ENCODE measurements at places on chromosomes 2 and 18. TPM values are rescaled to one million over a fixed set of nuclear protein-coding genes. Genes with fewer than 3 reads are reported as not detected.

- no peaks in the 10 kb centered on the region for H3K27me3 ChIP-seq
- DNase-seq = no peak
- H3K36me3 ChIP-seq = no peaks in the 10 kb centered on the region
- no peaks in the 10 kb centered on the region for H3K4me1 ChIP-seq
- H3K27ac ChIP-seq = no peak overlapping the region
Observed at GRCh38 chr18:22607284-22607635, 189.5 kb upstream of the CTAGE1 start.

The MERTK gene
- 0.20 TPM for total RNA-seq

DNA sequence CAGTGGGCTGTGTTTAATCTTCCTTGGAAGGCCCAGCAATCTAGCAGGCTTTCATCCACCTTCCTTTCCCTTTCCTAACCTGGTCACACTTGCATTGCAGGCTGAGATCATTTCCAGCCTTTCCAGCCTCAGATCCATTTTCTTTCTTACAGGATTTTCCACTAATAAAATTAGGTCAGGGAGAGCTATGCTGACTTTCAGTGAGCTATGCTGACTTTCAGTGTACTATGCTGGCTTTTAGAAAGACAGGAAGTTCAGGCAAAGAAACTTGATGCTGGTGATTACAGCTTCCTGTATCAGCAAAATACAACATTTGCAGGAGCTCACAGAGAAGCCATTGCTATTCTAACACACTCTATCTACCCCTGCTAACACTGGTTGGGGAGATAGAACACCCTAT lies 735.0 kb downstream of the CCDC85A start:
- DNase-seq = no peak
- no peak overlapping the region for H3K4me3 ChIP-seq
- no peak overlapping the region for H3K27ac ChIP-seq
- H3K4me1 ChIP-seq = no peaks in the 10 kb centered on the region

The KCTD1 gene
- total RNA-seq = 2.0 TPM

The IL37 gene
- not detected for total RNA-seq

GRCh38 chr2:55150834-55151233 lies 81.3 kb downstream of the CLHC1 start:
- H3K4me3 ChIP-seq = no peak overlapping the region
- H3K27me3 ChIP-seq = no peaks in the 10 kb centered on the region
- no peak for DNase-seq
- no peak overlapping the region for H3K27ac ChIP-seq
- no peaks in the 10 kb centered on the region for H3K36me3 ChIP-seq

DNA sequence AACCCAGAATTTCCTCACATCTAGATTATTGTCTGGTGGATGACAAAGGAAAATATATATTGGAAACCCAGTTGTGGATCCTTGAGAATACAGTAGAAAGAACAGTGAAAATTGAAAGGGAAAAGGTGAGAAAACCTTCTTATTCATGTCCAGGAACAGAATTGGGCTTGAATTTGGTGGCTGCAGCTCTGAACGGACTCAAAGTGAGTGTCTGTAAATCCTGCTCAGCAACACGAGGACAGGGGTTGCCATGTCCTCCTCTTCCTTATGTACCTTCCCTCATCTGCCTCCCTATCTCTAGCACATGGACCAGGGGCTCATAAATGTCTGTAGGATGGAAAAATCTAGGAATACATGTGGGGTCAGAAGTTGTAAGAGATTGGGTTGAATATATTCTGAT lies 152.2 kb downstream of the RPIA start:
- no peaks in the 10 kb centered on the region for H3K4me1 ChIP-seq
- H3K27ac ChIP-seq = no peak overlapping the region
- H3K36me3 ChIP-seq = no peaks in the 10 kb centered on the region
- DNase-seq = no peak
- peaks cover 4% of the 10 kb centered on the region for H3K27me3 ChIP-seq

DNA sequence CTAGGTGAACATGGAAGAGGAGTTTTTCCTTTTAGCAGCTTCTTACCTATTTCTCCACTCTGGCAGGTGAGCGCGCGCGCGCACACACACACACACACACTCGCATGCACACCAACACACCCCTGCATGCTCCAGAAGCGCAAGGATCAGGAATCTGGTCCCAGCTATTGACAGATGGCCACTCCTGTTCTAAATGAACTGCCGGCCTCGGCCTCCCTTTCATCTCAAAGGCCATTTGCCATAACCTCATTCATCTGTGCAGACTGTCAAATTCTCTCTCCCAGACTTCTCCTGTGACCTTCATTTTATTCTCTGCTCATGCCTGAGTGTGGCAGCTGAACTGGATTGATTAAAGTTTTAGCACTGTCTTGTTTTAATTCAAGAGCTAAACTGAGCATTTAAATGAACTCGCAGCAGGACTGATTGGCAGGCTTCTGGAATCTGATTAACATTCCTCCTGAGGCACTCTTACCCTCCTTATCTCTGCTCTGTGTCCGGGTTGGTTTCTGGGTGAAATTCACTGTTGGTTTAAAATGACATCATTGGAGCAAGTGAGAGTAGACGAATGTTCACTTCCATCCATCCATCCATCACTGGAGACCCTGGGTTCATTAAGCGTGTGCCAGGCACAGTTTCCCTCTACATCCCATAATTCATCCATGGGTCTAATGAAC lies 58.8 kb downstream of the FECH start:
- H3K4me3 ChIP-seq = no peak overlapping the region
- no peak overlapping the region for H3K27ac ChIP-seq
- H3K27me3 ChIP-seq = no peaks in the 10 kb centered on the region
- no peaks in the 10 kb centered on the region for H3K4me1 ChIP-seq

DNA sequence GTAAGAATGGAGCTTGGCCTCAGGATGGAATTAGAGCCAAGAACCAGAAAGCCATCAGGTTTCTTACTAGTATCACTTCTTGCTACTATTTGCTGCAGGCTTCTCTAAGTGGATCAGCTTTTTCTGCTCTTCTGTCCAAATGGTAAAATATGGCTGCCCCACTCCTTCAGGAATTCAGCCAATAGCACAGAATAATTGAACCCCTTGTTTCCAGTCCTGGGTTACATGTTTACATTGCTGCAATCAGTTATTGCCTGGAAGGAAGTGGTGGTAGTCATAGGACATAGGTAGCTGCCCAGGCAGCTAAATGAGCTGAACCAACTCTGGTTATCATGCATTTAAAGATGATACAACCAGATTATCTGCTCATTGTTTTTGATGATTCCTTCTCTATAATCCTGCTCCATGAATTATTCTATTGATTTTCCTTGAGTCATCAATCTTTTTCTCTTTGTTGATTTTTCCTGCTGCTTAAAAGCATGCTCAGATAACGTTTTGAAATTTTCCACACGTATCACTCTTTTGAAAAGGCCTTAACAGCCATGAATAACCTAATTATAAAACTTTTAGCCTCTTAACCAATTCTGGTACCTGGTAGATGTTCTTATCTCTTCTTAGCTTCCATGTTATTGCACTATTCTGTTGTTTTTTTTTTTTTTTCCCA lies 12.6 kb downstream of the AGPS start:
- DNase-seq = no peak
- H3K4me3 ChIP-seq = no peak overlapping the region
- H3K36me3 ChIP-seq = peaks cover 3% of the 10 kb centered on the region
- no peaks in the 10 kb centered on the region for H3K4me1 ChIP-seq

DNA sequence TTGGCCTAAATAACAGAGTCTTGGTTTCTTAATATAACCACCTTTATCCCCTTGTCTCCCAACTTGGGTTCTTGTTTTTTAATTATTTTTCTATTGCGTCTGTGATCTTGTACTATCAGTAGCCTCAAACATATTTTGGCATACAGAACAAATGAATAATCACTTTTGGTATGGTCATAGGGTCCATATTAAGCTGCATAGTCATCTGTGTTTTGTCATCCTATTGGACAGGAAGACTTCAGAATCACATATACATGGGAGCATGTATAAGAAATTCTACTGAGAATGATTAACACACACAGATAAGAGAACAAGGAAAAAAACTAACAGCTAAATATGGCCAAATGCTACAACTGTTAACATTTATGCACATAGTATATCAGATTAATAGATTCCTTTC lies 126.0 kb downstream of the MEP1B start:
- H3K4me3 ChIP-seq = no peak overlapping the region
- no peaks in the 10 kb centered on the region for H3K4me1 ChIP-seq
- no peaks in the 10 kb centered on the region for H3K36me3 ChIP-seq
- H3K27ac ChIP-seq = no peak overlapping the region
- H3K27me3 ChIP-seq = peaks cover 2% of the 10 kb centered on the region

DNA sequence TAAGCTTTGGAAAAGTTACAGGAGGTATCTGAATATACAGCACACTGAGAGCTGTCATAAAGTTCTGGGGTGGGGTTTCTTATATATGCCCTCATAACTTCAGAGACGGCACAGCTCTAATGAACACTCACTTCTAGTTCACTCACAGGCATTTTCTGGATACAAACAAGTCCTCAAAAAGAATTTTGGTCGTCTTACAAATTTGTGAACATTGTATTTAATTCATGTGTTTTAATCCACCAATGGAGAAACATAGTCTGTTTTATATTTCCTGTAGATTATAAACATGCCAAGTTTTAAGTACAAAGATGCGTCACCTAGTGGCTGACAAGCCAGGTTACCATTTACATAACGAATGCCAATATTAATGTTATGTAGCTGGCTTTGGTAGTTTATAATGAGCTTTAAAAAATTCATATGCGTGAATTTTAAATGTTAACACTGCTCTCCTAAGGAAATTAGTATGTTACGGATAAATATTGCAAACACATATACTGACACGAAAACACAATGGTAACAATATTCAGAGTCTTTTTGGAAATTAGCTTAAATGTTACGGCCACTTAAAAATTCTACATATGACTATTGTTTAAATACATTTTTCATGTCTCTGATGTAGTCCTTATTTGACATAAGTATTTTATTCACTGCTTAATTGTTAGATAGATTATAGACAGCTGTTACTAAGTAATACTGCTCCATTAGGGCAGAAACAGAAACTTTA lies 2.5 kb downstream of the COL3A1 start:
- H3K27me3 ChIP-seq = no peaks in the 10 kb centered on the region
- H3K36me3 ChIP-seq = no peaks in the 10 kb centered on the region
- no peak overlapping the region for H3K4me3 ChIP-seq
- no peaks in the 10 kb centered on the region for H3K4me1 ChIP-seq
- H3K27ac ChIP-seq = no peak overlapping the region

- no peak for DNase-seq
- no peaks in the 10 kb centered on the region for H3K4me1 ChIP-seq
- H3K27ac ChIP-seq = no peak overlapping the region
- no peaks in the 10 kb centered on the region for H3K27me3 ChIP-seq
Observed at GRCh38 chr18:58413667-58414628, 214.9 kb downstream of the ALPK2 start.

DNA sequence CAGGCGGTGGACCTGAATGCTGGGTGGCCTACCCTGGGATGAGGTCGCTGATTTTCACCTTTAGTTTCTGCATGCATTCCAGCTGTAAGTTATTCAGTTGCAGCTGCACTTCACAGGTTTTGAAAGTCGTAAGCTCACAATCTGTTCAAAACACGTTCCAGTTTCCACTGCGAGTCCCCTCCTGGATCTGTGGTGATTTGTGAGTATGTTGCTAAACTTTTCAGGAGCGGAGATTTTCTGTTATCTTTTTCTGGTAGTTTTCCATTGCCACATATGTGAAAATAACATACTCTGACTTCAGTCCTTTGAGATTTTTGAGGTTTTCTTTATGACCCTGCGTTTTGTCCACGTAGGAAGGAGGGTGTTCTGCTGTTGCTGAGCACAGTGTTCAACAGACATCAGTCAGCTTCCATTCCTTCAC lies 102.1 kb downstream of the SNTG2 start:
- no peak for DNase-seq
- no peaks in the 10 kb centered on the region for H3K27me3 ChIP-seq
- H3K27ac ChIP-seq = no peak overlapping the region
- no peaks in the 10 kb centered on the region for H3K36me3 ChIP-seq

- H3K27me3 ChIP-seq = no peaks in the 10 kb centered on the region
- no peak for DNase-seq
- H3K4me1 ChIP-seq = peaks cover 45% of the 10 kb centered on the region
- peak overlapping the region; percentile 100 for H3K27ac ChIP-seq
- peaks cover 10% of the 10 kb centered on the region for H3K36me3 ChIP-seq
Observed at GRCh38 chr2:177211169-177211568, 1.4 kb upstream of the HNRNPA3 start.
